Gastroesophageal sphincter (tissue), 4 donors: ENCODE measurements at places on chromosomes 11 and 22. TPM values are rescaled to one million over a fixed set of nuclear protein-coding genes. Genes with fewer than 3 reads are reported as not detected.

Gene MN1
- total RNA-seq, result 28.8 TPM

Gene GAB4
- total RNA-seq, result not detected

Gene ENTHD1
- total RNA-seq, result not detected

Gene KCNC1
- 0.27 TPM for total RNA-seq

Gene BDNF
- total RNA-seq, result 0.31 TPM

Gene SLC22A25
- total RNA-seq, result not detected

Gene RPS13
- 1,265 TPM for total RNA-seq
